ENCODE measurements at places on chromosomes 7 and 10.
A peak's percentile ranks its signal among the peaks of the same experiment; 100 is the strongest.

DNA sequence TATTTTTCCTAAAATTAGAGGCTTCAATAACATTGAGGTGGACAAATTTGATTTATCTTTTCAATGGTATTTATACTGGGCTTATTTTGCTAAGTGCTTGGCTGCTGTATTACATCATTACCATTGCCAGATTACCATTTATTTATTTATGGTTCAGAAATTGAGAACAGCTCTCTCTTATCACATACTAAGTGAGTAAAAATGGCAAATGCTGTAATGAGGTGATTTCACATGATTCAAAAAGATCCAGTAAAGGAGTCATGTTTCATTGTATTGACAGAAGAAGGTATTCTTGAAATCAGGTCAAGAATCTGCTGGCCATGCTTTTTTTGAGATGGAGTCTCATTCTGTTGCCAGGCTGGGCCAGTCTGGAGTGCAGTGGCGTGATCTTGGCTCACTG, 322.6 kb downstream of the KIF20B start:
- no peak for DNase-seq

GRCh38 chr10:89668386-89669071, 23.5 kb upstream of the PANK1 start:
- DNase-seq: no peak

- DNase-seq: no peak
Observed at GRCh38 chr7:25333296-25333928, 105.1 kb upstream of the NPVF start.

- peak; percentile 88 for DNase-seq
Observed at GRCh38 chr7:137592232-137592896, 248.8 kb upstream of the PTN start.

DNA sequence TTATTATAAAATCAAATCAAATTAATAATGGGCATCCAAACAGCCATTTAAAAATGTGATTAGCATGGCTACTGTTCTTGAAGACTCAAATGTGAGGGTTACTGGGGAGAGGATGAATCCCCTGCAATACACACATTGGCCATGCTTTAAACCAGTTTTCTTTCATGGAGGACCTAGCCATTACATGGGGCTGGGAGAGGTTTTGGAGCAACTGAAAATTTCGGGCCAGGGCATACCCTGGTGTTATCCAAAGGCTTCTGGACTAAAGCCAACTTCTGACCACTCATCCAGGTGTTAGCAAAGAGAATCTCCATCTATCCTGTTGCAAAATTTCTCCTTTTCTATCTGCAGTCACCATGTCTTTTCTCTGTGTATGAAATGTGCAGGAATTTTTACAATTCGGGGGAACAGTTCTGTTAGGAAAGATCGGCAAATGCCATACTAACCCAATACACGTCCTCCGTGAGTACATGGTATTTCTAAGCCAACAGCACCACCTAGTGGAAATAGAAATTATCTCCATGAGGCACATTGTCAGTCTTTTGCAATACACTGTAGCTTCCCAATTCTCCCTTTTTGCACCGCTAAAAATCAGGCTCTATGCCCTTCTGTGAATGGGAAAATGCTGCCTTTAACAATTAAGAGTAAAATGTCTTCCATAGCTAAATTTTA, 47.0 kb upstream of the ZNF107 start:
- no peak for DNase-seq

GRCh38 chr7:151679881-151680612, 160.4 kb upstream of the RHEB start:
- no peak for DNase-seq

DNA sequence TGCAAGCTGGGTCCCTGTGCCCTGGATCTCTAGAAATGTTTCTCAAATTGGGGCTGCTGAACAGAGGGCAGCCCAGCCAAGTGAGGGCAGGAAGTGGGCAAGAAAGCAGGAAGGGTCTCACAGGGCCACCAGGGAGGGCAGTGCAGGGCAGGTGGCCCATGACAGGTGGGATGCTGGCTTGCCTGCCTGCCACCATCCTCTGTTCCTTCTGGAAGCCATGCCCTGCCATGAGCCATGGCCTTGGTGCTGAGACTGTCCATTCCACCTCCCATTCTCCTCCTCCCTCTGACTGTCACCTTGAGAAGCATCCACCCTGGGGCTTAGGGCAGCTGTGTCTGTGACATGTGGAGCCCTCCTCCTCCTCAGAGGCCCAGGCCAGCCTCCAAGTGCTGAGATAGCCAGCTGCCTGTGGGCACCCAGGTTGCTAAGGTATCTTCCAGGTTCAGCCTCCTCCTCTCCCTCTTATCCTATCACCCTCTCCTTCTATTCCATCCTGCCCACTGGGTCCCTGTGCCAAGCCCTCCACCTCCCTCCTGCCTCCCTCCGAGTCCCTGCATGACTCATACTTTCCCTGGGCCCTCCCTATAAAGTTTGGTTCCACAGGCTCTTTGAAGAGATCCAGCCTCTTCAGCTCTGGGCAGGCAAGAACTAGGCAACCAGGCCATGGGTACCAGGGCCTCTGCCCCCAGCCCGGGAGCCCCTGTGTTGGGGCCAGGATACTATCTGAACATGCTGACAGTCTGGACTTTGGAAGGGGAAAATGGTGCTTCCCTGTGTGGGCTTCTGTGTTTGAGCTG, 1.3 kb downstream of the VSIR start:
- DNase-seq: no peak

GRCh38 chr7:137402536-137403352, 59.2 kb upstream of the PTN start:
- no peak for DNase-seq

DNA sequence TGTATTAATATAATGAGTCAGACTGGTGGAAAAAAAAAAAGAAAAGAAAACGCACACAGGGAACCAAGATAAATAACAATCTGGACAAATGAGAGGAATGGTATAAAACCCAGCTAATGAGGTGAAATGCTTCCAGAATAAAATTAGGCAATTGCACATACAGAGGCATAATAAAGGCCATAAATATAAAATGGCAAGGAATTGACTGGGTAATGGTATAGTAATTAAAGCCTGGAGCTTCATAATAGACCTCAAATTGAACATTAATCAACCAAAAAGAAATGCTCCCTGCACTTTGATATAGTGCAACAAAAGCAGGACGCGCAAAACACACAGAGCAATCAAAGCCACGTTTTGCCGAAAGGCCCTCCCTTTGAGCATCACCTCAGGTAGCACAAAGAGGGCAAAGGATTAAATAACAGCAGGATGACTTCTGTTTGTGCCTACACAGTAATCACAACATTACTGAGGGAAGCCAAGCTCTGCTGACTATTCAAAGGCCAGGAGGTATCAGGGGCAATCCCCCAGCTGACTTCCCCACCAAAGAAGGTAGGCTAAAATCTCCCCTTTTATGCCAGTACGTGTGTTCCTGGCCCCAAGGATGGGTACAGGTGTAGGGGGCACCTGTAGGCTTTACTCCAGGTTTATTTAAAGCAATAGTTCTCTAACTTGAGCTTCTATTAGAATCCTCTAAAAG, 343.7 kb downstream of the ELMO1 start:
- no peak for DNase-seq

DNA sequence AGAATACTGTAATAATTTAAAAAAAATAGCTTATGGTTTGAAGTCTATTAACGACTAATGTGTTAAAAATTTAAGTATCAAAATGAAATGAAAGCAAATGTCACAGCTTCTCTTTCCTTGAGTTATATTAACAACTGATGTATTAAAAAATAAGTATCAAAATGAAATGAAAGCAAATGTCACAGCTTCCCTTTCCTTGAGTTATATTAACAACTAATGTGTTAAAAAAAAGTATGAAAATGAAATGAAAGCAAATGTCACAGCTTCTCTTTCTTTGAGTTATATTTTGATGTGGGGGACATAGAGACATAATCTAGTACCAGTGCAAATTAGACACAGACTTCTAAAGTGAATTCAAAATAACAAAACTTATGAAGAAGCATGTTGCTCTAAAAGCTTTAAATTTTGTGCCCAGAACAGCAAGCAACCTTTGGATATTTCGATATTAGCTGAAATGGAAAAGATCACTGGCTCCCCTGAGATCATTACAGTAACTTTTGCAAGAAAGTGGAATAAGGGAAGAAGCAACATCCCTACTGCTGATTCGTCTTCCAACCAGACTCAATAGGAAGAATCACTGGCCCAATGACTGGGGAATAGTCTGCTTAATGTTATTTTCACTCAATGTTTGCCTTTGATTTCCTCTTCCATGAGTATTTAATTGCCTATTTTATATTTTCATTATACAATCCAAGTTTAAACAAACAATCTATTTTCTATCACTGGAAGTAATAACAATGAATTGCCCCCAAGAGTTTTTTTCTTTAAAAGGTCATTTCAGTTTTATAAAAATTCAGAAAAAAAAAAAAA, 8.0 kb downstream of the SKAP2 start:
- DNase-seq: no peak

GRCh38 chr10:112919721-112920120, 30.3 kb upstream of the TCF7L2 start:
- DNase-seq: no peak

GRCh38 chr7:22117222-22117621, 171.5 kb upstream of the CDCA7L start:
- no peak for DNase-seq

DNA sequence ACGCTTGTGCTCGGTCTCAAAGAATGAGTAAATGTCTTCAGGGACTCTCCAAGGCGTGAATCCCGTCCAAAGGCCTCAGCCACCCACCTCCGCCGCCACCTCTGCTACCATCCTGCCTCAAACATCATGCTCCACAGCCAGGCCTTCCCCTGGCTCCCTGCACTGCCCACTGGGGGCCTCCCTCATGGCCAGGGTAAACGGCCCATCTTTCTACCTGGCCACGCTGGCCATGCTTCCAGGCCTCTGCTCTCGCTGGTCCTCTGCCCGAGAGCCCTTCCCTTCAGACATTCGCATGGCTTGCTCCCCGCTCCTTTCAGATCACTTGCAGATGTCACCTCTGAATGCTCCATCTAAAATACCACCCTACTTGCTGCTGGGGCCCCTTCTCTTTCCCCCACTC, 40.2 kb downstream of the ZNF783 start:
- peak; percentile 64 for DNase-seq

DNA sequence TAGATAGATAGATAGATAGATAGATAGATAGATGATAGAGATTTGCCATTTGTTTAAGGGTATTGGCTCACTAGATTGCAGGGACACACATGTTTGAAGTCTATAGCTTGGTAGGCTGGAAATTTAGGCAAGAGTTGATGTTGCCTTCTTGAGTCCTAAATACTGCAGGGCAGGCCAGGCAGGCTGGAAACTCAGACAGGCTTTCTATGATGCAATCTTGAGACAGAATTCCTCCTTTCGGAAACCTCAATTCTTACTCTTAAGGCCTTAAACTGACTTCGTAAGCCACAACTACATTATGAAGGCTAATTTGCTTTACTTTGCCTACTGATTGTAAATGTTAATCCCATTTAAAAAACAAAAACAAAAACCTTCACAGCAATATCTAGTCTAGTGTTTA, 322.9 kb upstream of the AKR1E2 start:
- DNase-seq: no peak

DNA sequence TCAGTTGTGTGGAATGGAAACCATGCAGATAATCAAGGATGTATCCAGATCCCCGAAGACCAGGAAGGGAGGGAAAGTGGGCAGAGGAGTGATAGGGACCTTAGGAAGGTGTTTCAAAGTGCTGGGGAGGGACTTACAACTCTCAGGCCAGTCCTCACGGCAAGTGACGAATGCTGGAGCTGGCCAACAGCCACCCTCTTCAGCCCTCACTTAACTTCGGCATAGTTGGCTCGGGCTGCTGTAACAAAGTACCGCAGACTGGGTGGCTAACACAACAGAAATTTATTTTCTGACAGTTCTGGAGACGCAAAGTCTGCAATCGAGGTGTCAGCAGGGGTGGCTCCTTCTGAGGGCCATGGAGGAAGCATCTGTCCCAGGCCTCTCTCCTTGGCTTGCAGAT, 265.9 kb upstream of the YAE1 start:
- no peak for DNase-seq

GRCh38 chr7:85184599-85185423, 2.0 kb downstream of the SEMA3D start:
- DNase-seq: peak; percentile 86

DNA sequence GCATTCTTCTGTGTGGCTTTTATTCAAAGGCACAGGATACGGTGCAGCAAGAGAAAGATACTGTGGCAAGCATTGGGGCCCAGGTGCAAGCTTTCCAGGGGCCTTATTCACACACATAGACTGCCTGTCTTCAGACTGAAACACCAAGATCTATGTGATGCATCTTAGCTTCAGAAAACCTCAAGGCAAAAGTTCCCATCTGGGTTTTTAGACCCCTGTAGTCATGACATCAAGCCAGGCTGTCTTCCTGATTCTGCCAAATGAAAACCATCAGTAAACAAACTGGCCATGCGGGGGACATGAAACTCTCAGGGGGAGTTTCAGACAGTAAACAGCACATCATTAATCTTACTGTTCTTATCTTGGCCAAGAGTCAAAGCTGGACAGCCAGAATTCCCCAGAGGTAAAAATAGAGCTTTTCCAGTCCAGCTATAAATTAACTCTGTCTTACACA, 9.8 kb downstream of the AGBL3 start:
- DNase-seq: no peak
